ENCODE measurements at places on chromosomes 16 and 17.

- no peak for DNase-seq
These were observed 28.8 kb downstream of the TMEM238L start for GRCh38 chr17:10775058-10775457.

DNA sequence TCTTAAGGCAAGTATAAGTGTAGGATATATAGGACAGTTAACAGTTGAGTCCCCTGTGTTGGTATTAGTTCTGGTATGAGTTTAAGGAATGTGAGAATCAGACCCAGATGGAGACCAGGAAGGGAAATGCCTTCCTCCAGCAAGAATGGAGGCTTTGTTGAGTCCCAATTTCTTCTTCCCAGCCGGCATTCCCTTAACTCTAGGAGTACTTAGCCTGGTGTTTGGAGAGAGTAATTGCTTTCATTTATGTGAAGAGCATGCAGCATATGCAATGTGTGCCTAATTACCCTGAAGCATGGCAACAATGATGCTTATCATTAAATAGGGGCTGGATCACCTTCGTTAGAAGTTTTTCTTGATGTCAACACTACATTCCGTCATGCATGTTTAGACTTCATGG is 225.9 kb upstream of the XYLT1 start:
- no peak for DNase-seq

DNA sequence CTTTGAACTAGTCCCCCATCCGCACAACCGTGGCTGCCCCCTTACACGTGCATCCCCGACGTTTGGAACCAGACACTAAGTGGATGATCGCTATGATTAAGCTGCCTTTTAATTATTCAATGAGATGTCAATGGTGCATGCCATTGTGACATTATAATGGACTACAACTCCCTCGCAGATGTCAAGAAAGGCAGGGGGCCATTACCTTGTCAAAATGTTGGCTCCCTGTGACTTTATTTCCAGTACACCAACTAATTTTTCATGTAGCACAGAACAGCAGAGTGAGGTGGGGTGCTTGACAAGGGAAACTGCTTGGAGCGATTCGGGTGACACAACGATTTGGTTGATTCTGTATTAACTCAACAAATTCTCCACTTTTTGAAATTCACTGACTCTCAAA is 26.5 kb downstream of the ASIC2 start:
- no peak for DNase-seq

DNA sequence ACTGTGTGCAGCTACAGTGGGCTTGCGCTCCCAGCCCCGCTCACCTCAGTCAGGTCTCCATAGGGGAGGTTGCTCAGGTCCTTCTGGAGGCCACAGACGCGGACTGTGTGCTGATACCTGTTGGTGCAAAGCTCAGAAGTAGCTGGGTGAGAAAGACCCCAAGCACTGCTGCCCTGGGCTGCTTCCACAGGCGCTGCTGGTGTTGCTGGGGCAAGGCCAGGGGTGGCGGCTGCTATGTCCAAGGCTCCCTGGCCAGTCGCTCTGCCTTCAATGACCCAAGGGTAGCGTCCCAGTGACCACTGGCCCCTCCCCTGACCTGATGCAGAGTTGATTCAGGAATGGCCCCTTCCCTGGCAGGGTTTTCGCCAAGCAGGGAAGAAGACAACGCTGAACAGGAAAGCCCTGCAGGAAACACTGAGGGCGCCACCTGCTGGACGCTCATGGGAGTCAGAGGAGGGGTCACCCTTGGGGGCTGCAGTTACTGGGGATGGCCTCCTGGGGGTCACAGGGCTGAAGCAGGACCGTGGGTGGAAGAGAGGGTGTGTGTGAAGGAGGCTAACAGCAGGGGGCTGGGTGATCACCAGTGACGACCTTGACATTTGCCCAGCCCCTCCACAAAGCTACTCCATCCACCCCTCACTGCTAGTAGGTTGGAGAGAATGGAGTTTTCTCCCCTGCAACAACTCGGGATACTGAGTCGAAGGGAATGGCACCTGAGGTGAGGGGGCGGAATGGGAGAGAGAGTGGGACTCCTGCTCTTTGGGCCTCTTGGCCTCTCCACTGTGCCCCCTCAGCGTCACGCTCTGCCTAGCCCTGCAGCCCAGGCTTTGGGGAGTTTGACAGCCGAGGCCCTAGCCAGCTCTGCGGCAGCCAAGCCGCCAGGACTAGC is 38.3 kb downstream of the ABCC12 start:
- peak; percentile 31 for DNase-seq

DNA sequence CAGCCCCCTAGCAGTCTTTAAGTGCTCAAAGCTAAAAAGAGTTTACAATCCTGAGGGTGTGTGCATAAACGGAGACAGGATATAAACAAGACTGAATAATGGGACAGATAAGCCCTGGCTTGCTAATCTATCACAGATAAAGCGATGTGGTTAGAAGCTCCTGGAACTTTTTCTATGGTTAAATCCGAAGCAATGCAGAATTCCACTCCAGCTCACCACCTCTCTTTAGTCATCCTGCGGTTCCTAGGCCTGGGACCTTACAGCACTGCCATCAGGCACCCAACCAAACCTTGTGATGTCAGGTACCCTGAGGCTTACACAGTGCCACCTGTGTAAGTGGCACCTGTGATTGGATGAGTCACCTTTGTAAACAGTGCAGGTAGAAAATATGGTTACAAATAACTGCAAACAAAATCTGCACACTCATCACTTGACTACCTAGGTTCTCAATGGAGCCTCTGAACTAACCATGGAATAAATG is 31.5 kb upstream of the B4GALNT2 start:
- no peak for DNase-seq

DNA sequence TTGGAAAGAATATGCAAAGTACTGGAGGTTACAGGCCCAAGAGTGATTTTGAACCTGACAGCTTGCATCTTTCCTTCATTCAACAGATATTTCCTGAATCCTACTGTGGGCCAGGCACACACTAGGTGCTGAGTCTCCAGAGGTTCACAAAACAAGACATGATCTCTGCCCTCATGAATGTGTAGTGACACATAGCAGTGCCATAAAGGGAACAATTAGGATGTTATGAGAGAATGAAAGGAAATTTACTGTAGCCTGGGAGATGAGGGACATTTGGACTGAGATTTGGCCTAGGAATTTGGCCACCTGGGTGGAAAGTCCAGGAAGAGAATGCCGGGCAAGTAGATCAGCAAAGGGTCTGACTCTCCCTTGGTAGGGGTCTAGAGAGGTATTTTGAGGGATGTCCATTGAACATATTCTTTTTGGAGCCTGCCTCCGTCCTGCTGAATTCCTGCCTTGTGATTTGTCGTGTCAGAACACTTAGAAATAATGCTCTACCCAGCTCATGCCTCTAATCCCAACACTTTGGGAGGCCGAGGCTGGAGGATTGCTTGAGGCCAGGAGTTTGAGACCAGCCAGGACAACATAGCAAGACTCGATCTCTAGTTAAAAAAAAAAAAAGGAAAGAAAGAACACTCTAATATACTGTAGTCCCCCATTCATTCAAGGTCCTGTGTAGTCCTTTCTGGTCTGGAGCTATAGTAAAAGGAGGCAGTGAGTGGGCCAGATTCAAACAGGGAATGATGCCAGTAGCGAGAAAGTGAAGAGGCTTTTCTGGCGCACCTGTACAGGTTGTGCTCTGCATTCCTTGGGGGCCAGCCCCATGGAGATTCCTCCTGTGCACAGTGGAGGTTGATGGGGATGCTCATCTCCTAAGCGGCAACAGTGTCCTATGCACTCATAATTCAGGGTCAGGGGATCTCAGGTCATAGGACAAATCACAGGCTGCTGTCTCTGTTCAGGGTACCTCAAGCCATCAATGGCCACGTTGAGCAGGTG is 90.6 kb upstream of the CLEC18A start:
- DNase-seq: no peak

- DNase-seq: no peak
These were observed 61.8 kb downstream of the BAIAP2 start for GRCh38 chr17:81096741-81097133.

DNA sequence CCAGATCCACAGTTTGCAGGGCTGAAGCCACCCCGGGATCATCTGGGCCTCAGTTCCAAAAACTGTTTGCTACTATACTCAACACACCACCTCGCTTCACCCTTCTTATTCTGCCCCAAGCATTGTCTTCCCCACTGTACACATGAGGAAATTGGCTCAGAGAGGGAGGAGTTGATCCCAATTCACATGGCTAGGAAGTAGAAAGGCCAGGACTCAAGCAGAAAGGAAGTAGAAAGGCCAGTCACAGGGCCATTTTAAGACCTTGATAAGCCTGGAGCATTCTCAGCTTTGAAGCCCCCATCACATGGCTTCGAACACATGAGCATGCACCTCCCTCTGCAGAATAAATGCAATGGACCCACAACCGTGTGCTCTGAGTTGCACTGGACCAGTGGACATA is 7.7 kb upstream of the PRSS22 start:
- no peak for DNase-seq

DNA sequence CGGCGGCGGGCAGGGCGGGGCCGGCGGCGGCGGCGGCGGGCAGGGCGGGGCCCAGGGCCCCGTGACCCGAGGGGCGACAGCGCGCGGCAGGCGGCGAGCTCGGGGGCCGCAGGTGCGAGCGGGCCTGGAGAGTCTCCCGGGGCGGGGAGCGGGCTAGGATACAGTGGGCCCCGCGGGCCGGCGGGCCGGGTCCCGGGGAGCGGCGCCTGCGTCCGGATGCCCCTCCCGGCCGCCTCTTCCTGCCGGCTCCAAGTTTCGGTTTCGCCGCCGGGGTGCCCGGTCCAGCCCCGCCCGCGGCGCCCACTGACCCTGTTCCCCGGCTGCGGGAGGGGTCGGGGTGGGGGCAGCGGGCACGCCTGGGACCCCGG is at the start of gene RNF213:
RNF213 (plus strand) TSS at position 62 of the 368 bp plus-strand sequence. CDS start 2,830 bp downstream, outside the sequence.
- peak; percentile 43 for DNase-seq

DNA sequence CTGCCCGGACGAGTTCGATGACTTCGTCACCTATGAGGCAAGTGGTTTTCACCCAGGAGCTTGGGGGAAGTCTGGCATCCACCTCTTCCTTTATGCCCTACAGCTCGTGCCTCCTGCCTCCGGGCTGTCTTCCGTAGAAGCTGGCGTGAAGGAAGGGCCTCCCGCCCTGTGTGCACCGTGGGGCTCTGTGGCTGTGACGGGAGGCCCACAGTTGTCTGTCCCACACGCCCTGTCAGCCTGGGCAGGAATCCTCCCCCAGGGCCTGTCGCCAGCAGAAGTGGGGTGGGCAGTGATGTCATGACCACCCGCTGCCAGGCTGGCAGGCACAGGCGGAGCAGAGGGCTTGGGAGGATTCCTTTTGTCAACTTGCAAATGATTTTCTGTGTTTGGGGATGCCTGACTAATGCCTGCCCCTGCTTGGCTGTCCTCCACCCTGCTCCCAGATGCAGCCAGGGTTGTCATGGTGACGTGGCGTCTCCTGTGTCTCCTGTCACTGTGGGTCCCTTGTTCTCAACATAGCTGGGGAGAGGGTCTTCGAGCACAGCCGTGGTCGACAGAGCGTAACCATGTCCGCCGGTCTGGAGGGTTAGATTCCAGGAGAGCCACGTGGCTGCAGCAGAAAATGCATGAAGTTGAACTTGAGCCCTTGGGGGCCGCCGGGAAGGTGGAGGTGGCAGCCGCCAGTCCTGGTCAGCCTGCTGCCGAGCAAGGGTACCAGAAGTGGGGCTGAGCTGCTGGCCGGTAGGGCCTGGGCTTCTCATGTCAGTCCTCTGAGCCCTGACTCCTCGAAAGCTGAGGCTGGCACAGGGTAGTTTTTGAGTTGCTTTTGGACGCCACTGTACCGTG is 46.1 kb downstream of the RAB11FIP3 start:
- DNase-seq: no peak

- no peak for DNase-seq
These were observed 116.5 kb downstream of the ADCY9 start for GRCh38 chr16:3999479-4000325.

GRCh38 chr16:85440744-85441143 is 172.4 kb upstream of the GSE1 start:
- no peak for DNase-seq

DNA sequence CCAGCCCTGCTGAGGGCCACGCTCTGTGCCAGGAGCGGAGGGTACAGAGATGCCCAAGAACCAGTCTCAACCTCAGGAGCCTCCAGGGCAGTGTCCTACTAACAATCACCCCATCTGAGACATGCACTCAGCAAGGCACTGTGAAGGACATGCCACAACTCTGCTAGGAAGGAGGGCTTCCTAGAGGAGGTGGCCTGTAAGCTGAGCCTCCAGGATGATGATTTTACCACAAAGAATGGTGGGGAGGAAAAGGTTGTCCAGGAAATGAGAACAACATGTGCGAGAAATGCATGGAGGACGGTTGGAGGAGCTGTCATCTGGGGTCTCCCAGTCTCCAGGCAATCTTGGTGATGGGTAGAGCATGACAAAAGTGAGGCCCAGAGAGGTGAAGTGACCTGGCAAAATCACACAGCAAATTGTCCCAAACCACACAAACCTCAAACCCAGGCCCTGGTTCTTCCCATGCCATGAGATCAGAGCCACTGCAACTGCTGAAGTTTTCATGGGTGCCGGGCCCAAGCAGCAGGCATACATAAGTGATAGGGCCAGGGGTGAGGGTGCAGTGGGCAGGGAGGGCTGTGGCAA is 30.5 kb downstream of the CNGB1 start:
- DNase-seq: no peak

DNA sequence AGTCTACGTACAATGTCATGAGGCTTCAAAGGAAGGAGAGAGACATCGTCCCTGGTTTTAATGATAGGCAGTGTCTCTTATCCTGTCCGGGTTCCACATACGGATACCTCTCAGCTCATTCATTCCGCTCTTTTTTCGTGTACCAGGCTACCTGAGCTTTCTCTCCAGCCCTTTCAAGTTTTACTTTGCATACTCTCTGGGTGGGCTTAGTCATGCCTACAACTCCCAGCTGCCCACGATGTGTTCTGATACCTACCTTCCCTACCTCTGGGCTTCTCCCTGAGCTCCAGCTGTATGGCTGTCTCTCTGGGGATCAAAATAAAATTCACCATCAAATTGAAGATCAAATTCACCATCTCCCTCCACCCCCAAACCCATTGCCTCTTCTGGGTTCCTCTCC is 354.0 kb upstream of the EEF2KMT start:
- no peak for DNase-seq

All from T-helper 17 cell (primary cell).